NCI-H1092 (cell line): ENCODE measurements at places on chromosomes 6 and 20.

DNA sequence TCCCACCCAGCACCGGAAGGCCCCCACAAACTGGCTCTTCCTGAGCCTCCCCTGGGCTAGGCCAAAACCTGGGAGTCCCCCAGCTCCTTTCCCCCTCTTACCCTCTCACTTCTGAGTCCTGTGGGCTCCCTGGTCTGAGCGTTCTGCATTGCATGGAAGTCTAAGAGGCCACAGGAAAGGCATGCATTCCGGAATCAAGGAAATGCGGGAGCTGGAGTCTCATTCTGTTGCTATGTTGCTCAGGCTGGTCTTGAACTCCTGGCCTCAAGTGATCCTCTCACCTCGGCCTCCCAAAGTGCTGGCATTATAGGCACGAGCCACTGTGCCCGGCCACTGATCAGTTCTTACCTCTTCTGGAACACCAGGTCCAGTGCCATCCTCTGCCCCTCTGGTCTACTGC is 45.9 kb downstream of the UBE2V1 start:
- DNase-seq: no peak

GRCh38 chr20:35091816-35092523 is 637 bp downstream of the TRPC4AP start:
- DNase-seq: no peak

- DNase-seq: no peak
These were observed 3.2 kb upstream of the DEF6 start for GRCh38 chr6:35294308-35294945.

GRCh38 chr6:107741191-107741680 is 82.9 kb downstream of the SCML4 start:
- DNase-seq: no peak

DNA sequence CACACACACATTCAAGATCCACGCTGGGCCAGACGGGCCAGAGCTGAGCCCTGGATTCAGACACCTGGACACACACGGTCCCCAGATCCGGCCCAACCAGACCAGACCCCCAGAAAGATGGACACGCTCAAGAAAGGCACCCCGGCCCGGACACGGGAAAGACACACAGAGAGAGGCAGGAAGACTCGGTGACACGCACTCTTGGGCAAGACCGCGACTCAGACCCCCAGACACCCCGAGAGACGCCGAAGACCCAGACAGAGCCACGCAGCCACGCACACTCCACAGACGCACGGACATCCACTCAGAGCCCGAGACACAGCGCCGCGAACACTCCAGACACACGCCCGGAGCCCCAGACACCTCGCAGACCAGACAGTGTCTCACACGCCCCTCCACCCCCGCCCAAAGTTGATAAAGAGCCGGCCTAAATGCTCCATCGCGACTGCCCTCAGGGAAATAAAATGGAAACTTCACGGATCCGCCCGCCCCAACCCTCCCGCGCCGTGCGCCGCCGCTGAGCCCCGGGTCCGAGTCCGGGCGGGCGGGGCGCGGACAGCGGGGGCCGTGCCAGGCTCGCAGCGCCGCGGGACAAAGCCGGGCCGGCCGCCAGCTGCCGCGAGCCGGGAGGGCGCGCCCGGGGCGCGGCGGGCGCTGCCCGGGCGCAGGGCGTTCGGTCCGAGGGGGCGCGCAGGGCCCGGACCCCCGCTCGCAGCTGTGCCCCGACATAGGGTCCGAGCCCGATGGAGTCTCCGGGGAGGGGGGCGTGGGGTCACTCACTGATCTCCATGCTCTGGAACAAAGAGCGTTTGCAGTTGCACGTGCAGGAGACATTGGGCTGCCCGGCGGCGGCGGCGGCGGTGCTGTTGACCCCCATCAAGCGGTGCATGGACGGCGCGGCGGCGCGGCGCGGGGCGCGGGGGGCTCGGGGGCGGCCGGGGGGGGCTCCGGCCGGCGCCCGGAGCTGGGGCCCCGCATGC is 831 bp downstream of the PMEPA1 start:
- no peak for DNase-seq
